ENCODE measurements at places on chromosomes 7 and 10.

DNA sequence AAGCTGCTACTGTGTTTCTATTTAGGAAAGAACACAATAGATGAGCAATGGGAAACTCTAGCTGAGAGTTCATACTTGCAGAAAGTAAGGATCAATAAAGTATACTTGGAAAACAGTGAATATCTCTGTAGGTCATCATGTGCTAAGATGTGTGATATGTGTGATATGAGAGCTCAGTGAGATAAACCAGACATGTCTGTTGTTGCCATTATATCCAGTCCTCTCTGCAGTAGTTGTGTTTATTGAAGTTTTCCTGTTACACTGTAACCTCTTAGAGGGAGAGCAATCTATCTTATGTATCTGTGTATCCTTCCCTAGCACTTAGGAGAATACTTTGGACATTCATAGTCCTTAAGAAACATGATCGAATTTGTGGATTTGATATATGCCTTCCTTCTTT, 19.1 kb downstream of the TRUB1 start:
- DNase-seq, result no peak

GRCh38 chr7:101910991-101911799, 93.8 kb downstream of the CUX1 start:
- peak; percentile 73 for DNase-seq

DNA sequence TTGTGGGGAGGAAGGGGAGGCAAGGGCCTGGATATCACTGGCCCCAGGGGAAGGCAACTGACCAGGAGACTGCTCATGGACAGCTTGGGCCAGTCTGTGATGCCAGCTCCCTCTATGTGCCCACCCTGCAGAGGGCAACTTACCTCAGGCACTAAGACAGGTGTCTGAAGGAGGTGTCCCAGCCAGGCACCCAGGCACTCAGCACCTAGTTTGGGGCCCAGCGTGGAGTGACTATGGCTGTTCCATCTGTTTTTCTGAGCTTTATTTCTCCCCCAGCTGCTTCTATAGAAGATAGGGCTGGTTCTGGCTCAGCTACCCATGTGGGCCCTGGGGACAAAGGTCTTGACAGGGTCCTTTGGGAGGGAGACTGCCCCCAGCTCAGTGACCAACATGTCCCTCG, 150.6 kb upstream of the PCBD1 start:
- no peak for DNase-seq

GRCh38 chr7:154647625-154648024, 355.3 kb downstream of the PAXIP1 start:
- DNase-seq, result no peak

- DNase-seq, result no peak
Measured at GRCh38 chr10:91022924-91023699, 102.2 kb upstream of the ANKRD1 start.

GRCh38 chr7:127892488-127893314, 138.5 kb downstream of the LRRC4 start:
- DNase-seq, result no peak

DNA sequence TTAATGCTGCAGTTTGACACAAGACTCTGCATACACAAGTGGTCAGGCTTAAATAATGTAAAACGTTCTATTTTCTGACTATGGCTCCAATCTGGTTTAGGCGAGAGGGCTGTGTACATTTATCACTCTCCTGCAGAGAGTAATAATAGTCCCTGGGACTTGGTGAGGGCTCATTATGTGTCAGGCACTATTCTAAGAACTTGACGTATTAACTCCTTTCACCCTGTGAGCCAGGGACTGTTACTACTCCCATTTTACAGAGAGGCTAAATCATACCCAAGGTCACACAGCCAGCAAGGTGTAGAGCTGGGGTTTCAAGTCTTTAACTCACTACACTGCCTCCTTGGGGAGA, 187.2 kb upstream of the LYZL2 start:
- DNase-seq, result no peak

- DNase-seq, result no peak
Measured at GRCh38 chr7:130275826-130276297, 9.2 kb downstream of the CPA2 start.

- no peak for DNase-seq
Measured at GRCh38 chr7:114405427-114405826, 9.2 kb upstream of the FOXP2 start.

DNA sequence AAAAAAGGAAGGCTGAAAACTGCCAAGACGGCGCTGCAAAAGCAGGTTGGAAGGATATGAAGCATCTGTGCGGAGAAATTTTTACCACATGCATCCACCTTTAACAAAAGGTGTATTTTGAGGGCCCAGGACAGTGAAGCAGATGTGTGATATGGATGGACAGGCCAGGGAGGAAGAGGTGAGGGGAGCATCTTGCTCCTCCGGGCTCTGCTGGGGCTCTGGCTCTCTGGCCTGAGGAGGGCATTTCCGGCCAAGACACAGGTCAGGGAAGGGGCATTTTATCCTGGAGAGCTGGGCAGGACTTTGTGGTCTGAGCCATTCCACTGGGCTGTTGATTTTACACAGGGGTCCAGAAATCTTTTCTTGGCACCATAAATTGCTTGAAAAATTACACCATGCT, 175.1 kb downstream of the ZMYND11 start:
- DNase-seq, result no peak

DNA sequence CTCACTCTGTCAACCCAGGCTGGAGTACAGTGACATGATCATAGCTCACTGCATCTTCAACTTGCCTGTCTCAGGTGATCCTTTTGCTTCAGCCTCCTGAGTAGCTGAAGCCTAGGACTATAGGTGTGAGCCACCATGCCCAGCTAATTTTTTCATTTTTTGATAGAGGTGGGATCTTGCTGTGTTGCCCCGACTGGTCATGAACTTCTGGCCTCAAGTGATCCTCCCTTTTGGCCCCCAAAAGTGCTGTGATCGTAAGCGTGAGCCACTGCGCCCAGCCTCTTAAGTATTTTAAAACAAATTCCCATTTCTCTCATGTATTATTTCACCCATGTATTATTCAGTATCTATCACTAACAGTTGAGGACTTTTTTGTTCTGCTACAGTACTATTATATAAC, 43.5 kb downstream of the KMT2E start:
- DNase-seq, result no peak

DNA sequence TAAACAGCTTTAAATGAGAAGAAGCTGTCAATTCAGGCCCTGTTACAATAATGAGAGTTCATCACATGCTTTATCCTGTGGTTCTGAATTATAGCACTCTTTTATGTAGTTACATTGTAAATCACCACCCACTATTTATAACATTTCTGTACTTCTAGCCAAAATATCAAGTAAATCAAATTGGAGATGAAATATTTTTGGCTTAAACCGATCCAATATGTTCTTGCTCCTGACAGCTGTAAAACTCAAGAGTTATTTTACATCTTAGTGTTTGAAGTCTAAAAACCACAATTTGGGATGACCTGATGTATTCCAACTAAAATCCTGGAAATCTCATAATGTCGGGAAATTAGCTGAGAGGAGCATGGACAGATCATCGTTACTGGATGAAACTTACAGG, 371.2 kb upstream of the LRRN3 start:
- no peak for DNase-seq

- DNase-seq, result no peak
Measured at GRCh38 chr10:85548034-85548433, 818.6 kb downstream of the GRID1 start.

DNA sequence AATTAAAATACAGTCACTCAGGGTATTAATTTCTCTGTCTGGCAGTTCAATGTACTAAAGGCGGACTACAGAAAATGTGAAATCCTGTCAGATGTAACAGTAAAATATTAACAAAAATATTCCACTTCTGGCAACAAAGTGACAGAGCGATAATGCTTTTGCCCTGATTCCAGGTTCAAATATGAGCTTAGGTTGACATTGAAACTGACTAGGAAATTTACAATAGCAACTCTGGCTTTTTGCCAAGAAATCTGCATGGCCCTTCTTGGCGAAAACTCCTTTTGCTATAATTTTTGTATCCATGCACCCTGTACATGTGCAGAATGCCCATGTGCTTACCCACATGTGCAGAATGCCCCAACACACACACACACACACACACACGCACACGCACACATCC, 552.2 kb downstream of the MDFIC start:
- DNase-seq, result no peak

DNA sequence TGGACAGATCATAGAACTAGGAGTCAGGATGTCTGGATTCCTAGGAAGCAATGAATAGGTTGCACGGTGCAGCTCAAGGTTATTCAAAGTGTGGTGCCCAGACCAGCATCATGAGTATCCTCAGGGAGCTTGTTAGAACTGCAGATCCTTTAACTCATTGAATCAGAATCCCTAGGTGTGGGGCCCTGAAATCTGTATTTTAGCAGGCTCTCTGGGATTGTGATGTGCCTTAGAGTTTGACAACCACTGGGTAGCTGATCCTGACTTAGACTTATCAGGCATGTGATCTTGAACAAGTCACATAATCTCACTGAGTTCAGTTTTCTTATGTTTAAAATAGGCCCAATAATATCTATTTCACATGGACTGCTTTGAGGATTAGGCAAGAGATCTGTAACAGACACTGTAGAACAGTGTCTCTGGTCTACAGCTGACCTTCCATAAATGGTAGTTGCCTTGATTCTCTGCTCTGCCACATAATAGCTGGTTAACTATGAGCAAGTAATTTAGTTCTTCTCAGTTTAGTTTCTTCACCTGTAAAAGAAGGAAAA, 46.4 kb upstream of the ATRNL1 start:
- no peak for DNase-seq

- no peak for DNase-seq
Measured at GRCh38 chr7:121442845-121443244, 46.7 kb upstream of the FAM3C start.

DNA sequence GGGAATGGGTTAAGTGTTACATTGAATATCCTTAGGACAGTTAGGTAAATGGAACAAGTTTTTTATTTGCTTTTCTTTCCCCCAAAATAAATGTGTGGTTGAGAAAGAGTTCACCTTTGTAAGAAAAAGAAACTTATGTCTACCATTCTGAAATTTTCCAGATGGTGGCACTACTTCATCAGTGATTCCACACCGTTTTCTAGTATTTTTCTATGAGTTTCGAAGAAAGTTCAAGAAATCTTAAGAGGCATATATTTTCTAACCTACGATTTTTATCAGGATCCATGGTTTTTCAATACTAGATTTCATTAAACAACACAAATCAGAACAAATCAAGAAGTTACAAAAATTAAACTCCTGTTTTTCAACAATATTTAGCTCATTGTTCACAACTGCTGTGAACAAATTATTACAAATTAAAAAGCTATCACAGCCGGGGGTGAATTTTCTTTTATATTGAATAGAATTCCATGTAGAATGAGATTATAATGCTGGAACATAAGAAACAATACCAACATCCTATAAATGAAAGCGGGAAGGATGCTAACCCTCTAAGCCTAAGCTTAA, 163.1 kb upstream of the NPVF start:
- no peak for DNase-seq

- no peak for DNase-seq
Measured at GRCh38 chr7:85479918-85480643, 293.2 kb upstream of the SEMA3D start.

DNA sequence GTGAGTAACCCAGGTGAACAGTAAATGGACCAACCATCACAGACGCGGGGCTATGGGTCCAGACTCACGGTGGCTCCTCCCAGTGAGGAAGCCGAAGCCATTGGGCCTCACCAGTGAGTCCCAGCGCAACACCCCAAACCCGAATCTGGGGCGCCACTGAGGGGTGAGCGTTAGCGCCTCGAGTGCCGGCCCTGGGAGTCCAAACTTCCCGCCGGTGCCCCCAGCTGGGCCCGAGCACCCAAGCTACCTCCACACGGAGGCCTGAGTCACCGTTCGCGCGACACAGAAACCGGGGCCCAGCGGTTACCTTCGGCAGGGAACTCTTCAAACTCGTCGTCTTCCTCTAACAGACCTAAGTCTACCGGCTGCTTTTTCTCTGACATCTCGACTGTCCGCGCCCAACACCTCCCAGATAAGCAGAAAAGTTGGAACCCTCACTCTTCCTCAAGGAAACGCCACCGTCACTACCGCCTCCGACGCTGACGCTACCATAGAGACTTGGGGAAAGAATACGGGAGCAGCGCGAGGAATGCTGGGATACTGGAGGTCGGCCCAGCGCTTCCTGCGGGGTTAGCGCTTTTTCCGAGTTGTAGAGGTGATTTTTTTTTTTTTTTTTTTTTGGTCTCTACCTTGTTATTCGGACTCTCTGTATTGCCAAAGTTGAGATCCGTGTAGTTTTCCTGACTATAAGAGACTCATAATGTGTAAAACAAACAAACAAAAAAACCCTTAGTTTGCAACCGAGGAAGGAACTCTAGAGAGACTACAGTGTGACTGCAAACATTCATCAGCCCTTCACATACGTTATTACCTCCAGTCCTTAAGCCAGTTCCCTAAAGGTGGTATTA, at the start of gene SEM1:
SEM1 (minus strand) TSS at position 466 of the 848 bp plus-strand sequence; CDS start at position 383, 83 bp downstream.
- DNase-seq, result peak; percentile 92

GRCh38 chr10:104049504-104050250, 36.0 kb downstream of the COL17A1 start:
- no peak for DNase-seq

DNA sequence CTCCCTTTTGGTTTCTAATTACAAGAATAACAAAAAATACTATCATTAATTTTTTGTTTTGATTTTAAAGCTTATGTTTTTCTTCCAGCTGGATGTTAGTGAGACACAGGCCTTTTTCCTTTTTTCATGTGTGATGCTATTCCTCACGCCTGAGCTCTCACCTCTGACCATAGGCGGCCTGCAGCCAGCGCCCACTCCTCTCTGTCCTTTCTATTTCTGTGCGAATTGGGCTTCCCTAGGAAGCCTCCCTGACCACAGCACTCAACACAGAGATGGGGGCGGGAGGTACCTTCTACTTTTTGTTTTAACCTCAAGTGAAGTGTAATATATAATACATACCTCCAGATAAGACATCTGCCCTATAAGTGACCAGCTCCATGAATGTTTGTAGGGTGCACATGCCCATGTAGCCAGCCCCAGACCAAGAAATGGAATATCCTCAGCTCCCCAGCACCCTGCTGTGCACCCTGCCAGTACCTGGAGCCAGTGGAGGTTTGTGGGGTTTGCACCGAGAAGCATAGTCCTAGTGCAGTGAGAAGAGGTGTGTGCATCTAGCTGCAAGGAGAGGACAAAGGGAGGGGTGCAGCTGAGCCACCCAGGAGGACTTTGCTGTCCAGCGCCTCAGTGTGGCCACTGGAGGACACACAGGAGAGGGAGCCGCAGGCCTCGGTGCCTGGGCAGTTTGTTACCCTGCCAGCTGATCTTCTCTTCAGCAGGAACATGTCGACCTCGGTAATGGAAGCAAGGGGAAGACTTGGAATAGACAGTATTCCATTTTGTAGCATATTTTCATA, 38.5 kb downstream of the BNIP3 start:
- no peak for DNase-seq

DNA sequence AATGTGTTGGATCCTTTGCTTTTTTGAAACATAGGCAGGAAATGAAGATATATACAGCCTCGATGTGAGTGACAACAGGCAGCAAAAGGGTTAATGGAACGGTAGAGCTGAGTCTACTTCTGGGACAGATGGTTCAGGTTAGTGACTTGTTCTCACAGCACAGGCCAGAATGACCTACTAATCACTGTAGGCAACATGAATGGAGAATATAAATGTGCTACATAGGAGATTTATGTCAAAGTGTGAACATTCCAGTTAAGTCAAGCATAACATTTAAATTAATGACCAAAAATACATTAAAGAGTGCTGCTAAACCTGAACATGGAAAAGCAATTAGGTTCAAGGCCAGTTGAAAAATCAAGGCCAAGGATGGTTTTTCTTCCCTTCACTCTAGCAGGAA, 235.2 kb downstream of the POU6F2 start:
- no peak for DNase-seq

- no peak for DNase-seq
Measured at GRCh38 chr10:114380060-114380459, 24.2 kb downstream of the AFAP1L2 start.

Data from Right ventricle myocardium superior (tissue), 1 donor.